CD8-positive, alpha-beta T cell (primary cell): ENCODE measurements at places on chromosomes 3 and 15. TPM values are rescaled to one million over a fixed set of nuclear protein-coding genes. Genes with fewer than 3 reads are reported as not detected.

GOLGA8M gene
- total RNA-seq: 2.2 TPM

HRG gene
- not detected for total RNA-seq

GJD2 gene
- not detected for total RNA-seq

CRTAP gene
- total RNA-seq: 21.7 TPM

ZNF662 gene
- 2.9 TPM for total RNA-seq

SNTN gene
- not detected for total RNA-seq

IGF2BP2 gene
- total RNA-seq: not detected

DPH6 gene
- 5.1 TPM for total RNA-seq

BCHE gene
- total RNA-seq: not detected

CCR3 gene
- not detected for total RNA-seq
